Activated naive CD8-positive, alpha-beta T cell treated with anti-CD3 and anti-CD28 coated beads, Interleukin-2, amount 50 U/mL, for 24 hours (primary cell): ENCODE measurements at places on chromosomes 5 and 9.

GRCh38 chr9:84239343-84239742, 101.2 kb downstream of the SLC28A3 start:
- no peak for DNase-seq

DNA sequence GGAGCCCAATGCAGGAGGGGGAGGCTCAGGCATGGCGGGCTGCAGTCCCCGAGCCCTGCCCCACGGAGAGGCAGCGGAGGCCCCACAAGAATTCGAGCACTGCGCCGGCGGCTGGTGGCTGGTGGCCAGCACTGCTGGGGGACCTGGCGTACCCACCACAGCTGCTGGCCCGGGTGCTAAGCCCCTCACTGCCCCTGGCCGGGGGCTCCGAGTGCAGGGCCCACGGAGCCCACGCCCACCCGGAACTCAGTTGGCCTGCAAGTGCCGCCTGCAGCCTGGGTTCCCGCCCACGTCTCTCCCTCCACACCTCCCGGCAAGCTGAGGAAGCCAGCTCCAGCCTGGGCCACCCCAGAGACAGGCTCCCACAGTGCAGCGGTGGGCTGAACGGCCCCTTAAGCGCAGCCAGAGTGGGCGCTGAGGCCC, 780.3 kb downstream of the DTWD2 start:
- no peak for DNase-seq

DNA sequence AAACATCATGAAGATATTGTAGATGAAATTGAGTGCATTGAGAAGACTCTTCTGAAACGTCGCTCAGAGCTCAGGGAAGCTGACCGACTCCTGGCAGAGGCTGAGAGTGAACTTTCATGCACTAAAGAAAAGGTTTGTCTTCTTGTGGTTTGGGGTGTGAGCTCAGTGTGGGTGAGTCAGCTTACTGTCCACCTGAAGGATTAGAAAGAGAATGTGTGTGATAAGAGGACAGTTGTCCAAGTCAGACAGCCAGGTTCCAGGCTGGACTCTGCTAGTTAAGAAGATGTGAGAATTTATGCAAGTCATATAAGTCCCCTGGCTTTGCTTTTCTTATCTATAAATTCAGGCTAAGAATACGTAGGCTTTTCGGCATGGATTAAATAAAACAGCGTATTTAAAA, 46.9 kb downstream of the RAB14 start:
- DNase-seq: no peak

- DNase-seq: no peak
Observed at GRCh38 chr5:127997201-127997704, 86.3 kb upstream of the SLC12A2 start.

DNA sequence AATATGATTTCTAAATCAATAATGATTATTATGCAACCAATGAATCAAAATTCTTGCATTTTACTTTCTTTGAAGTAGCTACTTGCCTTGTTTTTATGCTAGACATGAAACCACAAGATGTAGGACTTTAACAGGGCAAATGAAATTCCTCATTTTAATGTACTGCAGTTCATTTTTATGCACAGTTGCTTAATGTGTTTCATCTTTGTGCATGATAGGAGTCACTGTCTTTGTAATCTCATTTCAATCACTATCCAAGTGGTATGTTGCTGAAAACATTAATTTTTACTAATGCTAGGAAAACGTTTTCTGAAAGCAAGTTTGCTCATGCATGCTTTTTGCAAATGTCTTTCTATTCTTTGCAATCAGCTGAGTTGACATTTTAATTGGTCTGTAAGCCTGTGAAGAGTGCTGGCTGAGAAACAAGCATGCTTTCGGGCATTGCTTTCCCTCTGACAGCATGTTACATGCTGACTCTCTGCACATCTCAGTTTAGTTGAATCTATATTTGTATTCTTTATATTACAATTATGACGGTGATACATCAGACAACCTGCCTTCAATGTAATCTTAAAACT, 535.0 kb upstream of the CDH18 start:
- no peak for DNase-seq

DNA sequence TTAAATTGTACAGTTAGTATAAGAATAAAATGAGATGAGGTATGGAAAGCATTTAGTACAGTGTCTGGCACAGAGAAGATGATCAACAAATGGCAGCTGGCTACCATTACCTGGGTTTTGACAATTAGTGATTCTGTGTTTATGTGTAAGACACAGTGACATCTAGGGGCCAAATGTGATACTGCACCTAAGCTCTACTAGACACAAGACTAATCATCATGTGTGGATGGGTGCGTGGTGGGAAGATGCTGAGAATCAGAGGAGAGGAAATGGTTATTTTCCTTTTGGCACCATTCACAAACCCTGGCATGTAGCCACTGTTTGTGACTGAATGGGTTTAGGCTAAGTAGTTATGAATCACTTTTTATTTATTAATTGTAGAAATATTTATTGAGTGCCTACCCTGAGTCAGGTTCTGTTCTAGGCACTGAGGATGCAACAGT, 109.8 kb upstream of the TBC1D2 start:
- peak; percentile 18 for DNase-seq

- no peak for DNase-seq
Observed at GRCh38 chr9:79432485-79432884, 139.3 kb upstream of the TLE4 start.

DNA sequence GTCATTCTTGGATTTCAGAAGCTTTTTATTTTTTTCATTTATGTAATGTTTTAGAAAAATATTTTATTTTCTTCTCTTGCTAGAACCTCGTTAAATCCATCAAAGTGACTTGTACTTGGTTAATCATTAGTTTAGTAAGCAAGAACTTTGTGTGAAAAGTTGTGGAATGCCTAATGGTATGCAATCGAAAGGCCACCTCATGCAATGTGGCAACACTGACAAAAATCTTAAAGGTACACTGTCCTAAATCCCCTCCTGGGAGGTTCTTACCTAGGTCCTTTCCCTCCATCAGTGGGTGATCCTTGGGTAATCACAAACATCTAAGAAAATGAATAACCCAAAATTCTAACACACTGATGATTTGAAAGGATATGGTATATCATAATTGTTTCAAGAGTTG, 304.2 kb downstream of the DNAH5 start:
- DNase-seq: no peak

- no peak for DNase-seq
Observed at GRCh38 chr5:142537938-142538337, 148.0 kb downstream of the FGF1 start.

- DNase-seq: no peak
Observed at GRCh38 chr5:122704247-122705036, 70.4 kb upstream of the SNX2 start.

DNA sequence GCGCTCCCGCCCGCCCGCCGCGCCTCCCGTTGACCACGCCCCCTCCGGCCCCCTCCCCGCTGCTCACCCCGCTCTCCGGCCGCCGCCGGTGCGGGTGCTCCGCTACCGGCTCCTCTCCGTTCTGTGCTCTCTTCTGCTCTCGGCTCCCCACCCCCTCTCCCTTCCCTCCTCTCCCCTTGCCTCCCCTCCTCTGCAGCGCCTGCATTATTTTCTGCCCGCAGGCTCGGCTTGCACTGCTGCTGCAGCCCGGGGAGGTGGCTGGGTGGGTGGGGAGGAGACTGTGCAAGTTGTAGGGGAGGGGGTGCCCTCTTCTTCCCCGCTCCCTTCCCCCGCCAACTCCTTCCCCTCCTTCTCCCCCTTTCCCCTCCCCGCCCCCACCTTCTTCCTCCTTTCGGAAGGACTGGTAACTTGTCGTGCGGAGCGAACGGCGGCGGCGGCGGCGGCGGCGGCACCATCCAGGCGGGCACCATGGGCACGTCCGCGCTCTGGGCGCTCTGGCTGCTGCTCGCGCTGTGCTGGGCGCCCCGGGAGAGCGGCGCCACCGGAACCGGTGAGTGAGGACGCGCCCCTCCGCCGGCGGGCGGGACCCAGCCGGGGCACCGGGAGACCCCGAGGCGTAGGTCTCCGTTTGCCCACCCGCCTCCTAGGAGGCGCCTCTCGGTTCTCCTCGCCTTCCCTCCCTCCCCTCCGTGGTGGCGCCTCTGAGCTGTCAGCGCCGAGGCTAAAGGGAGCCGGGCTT, at the start of gene VLDLR:
Gene VLDLR (plus strand): TSS at position 66 of the 739 bp plus-strand sequence. CDS start 403 bp downstream, at position 469.
- DNase-seq: peak; percentile 55

DNA sequence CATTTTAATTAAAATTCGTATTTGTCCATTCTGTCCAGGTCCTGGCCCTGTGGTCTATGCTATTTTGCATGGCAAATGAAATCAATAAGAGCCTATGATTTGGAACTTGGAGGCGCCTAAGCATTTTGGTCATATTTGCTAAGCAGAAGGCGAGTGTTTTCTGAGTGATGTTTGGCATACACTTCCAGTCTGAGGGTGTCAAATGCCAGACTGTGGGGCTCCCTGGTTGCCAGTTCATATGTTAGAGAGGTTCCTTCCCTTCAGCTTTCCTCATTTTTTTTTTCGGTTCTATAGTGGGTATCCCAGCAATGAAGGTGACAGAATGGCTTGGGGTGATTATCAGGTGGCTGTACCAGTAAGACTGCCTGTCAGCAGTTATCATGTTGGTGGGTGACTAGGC, 1007.8 kb upstream of the WWC1 start:
- DNase-seq: no peak

GRCh38 chr5:16180789-16181082, 1.1 kb upstream of the MARCHF11 start:
- DNase-seq: no peak

DNA sequence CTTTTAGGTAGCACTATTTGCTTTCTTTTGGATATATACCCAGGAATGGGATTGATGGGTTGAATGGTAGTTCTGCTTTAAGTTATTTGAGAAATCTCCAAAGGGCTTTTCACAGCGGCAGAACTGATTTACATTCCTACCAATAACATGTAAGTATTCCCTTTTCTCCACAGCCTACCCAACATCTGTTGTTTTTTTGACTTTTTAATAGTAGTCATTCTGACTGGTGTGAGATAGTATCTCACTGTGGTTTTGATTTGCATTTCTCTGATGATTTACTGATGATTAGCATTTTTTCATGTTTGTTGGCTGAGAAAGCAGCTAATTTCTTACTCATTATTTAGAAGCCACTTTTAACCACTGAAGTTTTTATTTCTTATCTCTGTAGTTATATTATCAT, 221.1 kb upstream of the ACTBL2 start:
- DNase-seq: no peak

- DNase-seq: no peak
Observed at GRCh38 chr5:81762853-81763252, 12.0 kb upstream of the SSBP2 start.

DNA sequence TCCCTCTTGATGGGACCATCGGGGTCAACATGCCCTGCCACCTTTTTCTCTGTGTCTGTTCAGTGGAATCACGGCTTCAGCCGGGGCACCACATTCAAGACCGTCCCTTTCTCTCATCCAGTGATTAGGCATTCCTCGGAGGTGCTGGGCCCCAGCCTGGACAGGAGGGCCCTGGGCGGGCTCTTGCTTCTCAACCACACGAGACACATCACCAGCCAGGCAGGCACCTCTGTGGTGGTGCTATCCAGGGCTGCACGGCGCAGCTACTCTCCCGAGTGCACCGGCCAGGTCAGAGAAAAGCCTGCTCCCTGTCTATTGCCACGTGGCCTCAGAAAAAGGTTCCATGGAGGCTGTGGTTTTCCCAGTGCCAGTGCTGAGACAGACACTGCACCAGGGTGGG, 255.2 kb upstream of the IRX1 start:
- no peak for DNase-seq

DNA sequence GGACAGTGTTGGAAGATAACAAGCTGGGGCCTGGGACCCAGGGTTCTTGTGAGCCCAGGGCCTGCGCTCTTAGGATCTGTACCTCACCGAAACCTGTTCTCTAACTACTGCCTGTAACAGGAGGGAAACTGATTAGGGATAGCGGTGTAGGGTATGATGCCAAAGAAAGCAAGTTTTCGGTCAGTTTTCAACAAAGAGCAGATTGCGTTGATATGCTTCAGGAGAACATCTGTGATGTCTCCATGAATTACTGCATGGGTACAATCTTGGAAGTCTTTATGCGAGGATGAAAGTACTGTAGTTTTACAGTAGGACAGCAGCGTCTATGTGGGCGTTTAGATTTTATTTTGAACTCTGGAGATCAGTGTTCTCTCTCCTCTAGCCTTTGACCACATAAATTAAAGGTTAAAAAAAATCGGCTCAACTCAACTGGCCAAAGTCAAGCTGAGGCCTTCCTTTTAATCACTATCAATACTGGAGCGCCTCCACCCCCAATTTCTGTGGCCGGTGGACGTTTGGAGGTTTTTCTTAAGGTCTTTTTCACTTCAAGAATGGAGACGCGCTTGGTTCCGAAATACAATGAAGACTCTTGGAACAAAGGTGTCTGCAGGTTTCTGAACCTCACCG, 3.0 kb downstream of the NFIL3 start:
- DNase-seq: no peak

- peak; percentile 81 for DNase-seq
Observed at GRCh38 chr5:34929720-34930461, 532 bp downstream of the DNAJC21 start.

- DNase-seq: no peak
Observed at GRCh38 chr5:107698286-107698685, 27.5 kb upstream of the EFNA5 start.

- DNase-seq: no peak
Observed at GRCh38 chr5:115243412-115243811, 19.3 kb downstream of the PGGT1B start.

DNA sequence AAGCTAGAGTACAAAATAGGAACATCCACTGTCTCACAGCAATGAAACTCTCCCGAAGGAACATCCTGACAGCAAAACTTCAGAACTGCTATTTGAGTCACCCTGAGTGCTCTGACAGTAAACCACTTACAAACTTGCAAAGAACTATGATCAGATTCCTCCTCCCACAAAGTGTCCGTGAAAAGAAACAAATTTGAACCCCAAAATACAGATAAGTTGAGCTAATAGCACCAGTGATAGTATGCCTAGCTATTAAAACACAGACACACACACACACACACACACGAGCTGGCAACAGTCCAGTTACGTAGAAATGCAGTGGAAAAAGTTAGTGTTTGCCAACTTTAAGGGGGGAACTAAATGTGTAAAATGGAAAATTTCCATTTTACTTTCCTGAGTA, 3.1 kb upstream of the GLIS3 start:
- DNase-seq: no peak

GRCh38 chr5:156036640-156037039, 290.3 kb upstream of the SGCD start:
- DNase-seq: no peak

DNA sequence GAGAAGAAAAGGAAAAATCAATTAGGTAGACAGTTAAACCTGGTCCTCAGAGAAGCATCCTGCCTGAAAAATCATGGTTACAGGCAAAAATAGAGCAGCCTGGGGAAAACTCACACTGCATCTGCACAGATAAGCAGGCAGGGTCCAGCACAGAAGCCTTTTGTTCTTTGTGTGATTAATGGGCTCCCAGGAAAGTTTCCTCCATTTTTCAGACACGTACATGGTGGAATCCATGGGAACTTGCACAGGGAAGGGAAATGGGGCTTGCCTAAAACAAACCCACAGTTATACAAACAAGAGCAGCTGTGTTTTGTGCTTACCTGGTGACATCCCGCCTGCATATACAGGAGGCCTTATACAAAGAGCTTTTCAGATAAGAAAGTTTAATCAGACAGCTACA, 243.9 kb upstream of the ATP10B start:
- no peak for DNase-seq

DNA sequence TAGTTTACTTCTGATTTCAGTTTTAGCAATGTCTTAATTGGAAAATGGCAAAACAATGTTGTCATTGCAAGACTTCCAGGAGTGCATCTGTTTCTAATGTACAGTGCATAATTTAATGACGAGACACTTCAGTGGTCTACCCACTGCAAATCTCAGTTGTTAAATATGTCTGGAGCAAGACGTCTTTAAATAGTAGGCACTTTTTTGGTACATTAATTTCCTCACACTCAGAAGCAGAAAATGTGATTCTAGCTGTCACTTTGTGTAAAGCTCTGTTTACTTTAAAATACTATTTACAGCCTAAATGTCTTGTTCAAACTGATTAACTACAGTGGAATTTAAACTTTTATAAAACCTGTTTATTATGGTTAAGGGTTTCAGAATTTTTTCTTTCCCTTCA, 815.5 kb downstream of the TLE1 start:
- no peak for DNase-seq
